ENCODE measurements at places on chromosomes 1 and 21.
A peak's percentile ranks its signal among the peaks of the same experiment; 100 is the strongest.

- no peak for DNase-seq
Measured at GRCh38 chr1:174726167-174726879, 273.4 kb upstream of the CACYBP start.

GRCh38 chr1:171346881-171347280 is 32.9 kb downstream of the FMO4 start:
- no peak for DNase-seq

GRCh38 chr1:207565546-207566468 is 69.8 kb downstream of the CR1 start:
- DNase-seq: no peak

GRCh38 chr1:115092175-115092574 is 2.9 kb upstream of the TSPAN2 start:
- no peak for DNase-seq

GRCh38 chr21:22925032-22925431 is 1926.8 kb downstream of the NCAM2 start:
- no peak for DNase-seq

- no peak for DNase-seq
Measured at GRCh38 chr1:171585715-171586114, 36.3 kb upstream of the MYOCOS start.

- no peak for DNase-seq
Measured at GRCh38 chr1:245875581-245876261, 631.4 kb downstream of the SMYD3 start.

- peak; percentile 80 for DNase-seq
Measured at GRCh38 chr1:204108312-204109141, 35.6 kb downstream of the SOX13 start.

- DNase-seq: no peak
Measured at GRCh38 chr1:185159966-185160365, 3.0 kb downstream of the SWT1 start.

DNA sequence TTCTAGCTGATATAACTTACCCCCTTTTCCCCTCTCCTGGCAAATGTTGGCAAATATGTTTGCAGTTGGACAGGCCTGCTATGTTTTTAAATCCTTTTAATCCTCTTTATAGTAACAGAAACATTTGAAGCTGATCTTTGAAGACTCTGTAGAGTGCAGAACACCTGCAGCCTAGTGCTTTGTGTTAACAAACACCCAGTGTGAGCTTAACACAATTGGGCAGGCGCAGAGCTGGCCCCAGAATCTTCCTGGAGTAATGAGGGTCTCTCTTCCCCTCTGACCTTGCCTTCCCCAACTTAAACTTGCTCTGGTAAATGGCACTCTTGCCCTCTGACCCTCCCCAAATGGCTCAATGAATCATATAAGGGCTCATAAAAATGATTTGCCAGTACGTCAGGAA is 247.9 kb upstream of the LYPLAL1 start:
- DNase-seq: no peak

- no peak for DNase-seq
Measured at GRCh38 chr1:164760569-164760968, 201.6 kb downstream of the PBX1 start.

DNA sequence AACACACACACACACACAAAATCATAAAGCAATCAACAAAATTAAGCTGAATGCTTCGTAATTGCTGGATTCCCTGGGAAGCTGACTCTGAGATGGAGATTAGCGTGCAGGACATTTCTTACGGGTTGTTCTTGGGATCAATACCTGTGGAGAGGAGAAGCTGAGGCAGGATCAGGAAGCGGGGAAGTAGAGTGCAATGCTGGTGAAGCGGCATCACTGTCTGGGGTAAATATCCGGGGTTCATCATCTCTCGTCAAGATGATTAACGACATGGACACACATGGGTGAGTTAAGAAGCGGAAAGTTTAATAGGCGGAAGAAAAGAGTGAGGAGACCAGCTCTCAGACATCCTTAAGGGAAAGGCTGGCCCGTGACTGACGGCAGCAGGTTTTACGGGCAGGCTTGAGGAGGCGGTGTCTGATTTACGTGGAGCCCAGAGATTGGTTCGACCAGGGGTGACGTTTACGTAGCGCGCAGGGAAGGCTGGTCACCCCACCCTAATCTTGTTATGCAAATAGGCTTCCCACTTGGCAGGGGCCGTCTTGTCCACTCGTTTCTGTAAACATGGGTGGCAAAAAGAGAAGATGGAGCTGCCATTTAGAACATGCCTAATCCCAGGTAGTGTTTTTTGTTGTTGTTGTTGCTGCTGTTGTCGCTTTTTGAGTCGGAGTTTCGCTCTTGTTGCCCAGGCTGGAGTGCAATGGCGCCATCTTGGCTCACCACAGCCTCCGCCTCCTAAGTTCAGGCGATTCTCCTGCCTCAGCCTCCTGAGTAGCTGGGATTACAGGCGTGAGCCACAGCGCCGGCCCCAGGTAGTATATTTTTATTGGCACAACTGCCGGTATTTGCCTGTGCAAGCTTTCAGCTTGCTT is 135.6 kb upstream of the KCNJ15 start:
- no peak for DNase-seq

- no peak for DNase-seq
Measured at GRCh38 chr1:178941849-178942248, 71.0 kb upstream of the ANGPTL1 start.

GRCh38 chr1:52693843-52694242 is 4.3 kb downstream of the COA7 start:
- no peak for DNase-seq

DNA sequence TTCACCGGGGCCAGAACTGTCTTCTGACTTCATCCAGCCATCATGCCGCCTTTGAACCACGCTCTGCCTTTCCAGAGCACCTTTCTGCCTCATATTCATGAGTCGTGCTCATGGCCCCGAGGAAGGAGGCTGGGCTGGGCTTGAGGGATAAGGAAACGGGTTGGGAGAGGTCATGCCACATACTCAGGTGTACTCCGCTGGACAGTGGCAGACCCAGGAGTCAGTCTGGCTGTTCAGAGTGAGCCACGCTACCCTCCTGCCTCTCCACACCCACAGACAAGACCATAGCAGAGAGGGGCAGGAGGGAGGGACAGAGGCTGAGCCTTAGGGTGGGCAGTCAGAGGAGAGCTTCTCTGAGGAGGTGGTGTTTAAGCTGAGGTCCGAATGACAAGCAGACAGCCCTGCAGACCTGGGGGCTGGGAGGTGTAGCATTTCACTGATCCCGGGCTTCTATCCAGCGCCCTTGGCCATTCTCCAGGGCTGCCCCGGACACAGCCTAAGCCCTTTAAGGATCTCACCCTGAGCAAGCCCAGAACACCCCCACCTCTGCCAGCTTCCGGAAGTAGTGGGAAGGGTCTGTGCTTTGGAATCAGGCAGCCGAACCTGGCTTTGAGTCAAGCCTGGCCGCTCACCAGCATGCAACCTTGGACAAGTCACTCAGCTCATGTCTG is 102.3 kb downstream of the LACTBL1 start:
- DNase-seq: no peak

DNA sequence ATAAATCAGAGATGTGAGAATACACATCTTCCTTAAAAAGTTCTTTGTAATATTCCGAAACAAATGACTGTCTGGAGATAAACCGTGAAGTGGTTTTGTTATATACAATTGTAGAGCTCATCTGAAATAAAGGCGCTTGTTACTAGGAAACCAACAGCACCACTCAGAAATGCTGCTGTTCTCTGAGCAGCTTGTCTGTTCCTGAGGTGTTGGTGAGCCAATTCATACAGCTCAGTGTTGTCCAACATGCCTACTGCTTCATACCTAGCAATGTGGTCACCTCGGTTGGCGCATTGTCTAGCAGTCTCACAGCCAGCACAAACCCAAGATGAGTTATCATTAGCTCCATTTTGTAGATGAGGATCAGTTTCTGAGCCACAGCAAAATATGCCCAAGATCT is 44.4 kb downstream of the GFI1 start:
- peak; percentile 69 for DNase-seq

DNA sequence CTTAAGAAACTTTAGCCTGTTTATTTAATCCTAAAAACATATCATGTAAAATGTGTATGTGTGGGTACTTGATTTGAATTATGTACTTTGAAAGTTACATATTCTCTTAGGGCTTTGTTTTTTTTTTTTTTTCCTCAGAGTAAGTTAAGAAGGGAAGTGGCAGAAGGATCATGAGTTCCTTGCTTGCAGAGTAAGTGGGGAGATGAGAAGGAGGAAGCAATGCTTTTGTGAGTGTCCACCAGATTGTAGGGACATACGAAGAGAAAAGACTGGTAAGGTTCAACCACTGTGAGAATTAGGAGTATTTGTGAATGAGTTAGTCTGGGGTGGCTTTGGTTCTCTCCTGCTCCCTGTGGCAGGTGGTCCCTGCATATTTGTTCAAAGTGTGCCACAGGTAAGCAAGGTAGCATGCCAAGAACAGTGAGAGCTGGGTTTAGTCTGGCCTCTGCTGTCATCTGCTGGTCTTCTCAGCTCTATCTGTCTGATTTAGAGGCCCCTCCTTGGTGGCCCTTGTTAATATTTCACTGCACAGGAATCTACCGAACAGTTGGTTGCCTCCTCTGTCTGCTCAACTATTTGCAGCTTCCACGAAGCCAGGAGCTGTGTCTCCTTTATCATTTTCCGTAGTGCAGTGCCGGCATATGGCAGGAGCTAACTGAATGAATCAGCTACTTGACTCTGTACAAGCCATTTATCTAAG is 9.5 kb downstream of the DNM3 start:
- no peak for DNase-seq

DNA sequence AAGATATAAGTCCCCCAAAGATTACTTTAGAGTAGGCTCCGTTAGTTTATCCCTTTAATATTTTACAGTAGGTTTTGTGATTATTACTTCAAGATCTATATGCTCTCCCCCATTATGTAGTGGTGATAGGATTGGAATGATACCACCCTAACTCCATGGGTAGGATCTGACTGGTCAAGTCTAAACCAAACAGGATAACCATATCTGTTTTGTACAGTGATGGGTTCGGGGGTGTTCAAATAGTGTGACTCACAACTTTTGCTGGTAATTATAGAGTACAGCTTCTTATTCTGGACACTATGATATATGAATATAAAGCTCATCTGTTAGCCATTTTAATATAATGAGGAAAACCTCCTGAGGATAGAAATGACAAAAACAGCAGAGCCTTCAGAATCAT is 85.8 kb upstream of the GFI1 start:
- DNase-seq: no peak

DNA sequence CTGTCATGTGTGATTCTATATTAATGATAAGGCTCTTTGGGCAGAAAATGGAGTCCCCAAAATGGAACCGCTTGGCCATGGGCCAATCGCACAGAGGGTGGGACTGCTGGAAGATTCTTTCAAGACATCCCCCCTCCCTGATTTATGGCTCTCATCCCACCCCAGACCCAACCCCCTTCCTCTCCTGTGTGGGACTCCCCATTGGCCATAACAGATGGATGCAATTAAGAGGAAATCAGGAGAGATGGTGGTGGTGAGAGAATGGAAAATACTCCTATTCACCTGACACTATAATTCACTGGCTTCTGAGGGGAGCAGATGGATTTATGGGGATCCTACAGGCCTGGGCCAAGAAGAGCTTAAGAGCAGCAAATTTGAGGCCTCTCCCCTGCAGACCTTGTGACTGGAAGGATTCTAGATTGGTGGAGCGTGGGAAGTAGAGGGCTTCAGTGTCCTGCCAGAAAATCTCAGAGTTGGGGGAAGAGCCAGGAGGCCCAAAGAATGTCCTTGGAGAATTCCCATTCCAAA is 1.7 kb downstream of the IGFN1 start:
- DNase-seq: no peak

GRCh38 chr21:46081022-46081861 is 16.7 kb upstream of the COL6A2 start:
- no peak for DNase-seq

DNA sequence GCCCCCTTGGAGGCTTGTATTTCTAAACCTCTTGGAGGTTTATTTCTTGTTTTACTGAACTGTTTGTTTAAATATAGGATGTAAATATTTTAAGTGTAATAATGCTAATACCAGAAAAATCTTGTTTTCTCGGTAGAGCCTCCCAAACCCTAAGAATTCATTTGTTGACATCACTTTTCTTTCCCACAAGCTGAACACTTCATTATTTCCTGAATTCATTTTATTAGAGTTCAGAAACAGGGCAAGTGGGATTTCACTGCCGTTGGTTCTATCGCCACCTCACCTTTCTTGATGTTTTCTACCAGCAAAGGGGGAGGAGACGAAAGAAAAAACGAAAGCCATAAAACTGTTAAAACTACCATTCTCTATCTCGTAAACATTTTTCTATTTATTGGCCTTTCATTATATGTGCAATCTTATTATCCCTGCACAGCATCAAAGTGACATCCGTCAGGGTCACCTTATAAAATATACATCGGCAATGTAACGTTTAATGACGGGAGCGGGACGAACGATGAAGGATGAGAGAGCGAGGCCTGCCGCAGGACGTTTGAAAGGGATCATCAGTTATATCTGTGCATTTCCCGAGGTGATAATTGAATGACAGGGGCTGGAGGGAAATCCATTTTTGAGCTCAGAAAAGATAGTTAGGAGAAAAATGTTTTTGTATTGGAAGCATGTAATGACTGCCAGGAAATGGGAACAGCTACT is 59.5 kb downstream of the SLC45A1 start:
- no peak for DNase-seq

- DNase-seq: no peak
Measured at GRCh38 chr1:51172811-51173210, 63.3 kb upstream of the RNF11 start.

GRCh38 chr1:207172321-207172720 is 68.3 kb downstream of the C4BPA start:
- DNase-seq: no peak

- no peak for DNase-seq
Measured at GRCh38 chr1:183600136-183600535, 9.9 kb upstream of the NCF2 start.

- DNase-seq: no peak
Measured at GRCh38 chr1:34747638-34747941, 7.3 kb upstream of the GJB5 start.

DNA sequence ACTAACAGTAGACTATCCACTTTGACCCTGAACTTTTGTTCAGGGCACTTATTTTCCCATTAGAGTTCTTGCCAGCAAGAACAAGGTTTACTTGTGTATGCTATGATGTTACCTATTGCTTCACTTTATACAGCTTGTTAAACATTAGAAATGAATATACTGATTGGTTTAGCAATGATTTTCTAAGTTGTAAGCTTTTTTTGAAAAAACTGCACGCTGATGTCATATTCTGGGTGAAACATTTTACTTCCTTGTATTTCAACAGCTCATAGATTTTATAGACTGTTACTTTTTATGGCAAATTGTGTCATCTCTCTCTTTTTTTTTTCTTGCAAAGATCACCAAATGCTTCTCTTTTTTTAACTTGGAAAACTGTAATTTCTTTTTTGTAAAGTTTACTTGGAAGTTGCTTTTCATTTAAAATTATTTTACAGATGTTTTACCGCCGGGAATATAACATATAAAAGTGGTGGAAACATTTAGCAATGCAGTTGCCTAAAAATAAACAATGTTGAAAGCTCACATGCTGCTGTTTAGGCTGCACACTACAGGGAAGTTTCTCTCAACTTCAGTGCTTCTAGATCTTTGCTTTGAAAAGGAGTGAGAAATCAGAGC is 215.3 kb upstream of the NFIA start:
- no peak for DNase-seq

- no peak for DNase-seq
Measured at GRCh38 chr1:115320377-115320776, 17.7 kb downstream of the NGF start.

- no peak for DNase-seq
Measured at GRCh38 chr1:1347663-1348419, 1.4 kb downstream of the DVL1 start.
